ENCODE measurements at places on chromosomes 2 and 18.

- no peak for DNase-seq
These were observed 84.5 kb upstream of the ITGA4 start for GRCh38 chr2:181372646-181373040.

- no peak for DNase-seq
These were observed 24.3 kb downstream of the WDSUB1 start for GRCh38 chr2:159262226-159262625.

DNA sequence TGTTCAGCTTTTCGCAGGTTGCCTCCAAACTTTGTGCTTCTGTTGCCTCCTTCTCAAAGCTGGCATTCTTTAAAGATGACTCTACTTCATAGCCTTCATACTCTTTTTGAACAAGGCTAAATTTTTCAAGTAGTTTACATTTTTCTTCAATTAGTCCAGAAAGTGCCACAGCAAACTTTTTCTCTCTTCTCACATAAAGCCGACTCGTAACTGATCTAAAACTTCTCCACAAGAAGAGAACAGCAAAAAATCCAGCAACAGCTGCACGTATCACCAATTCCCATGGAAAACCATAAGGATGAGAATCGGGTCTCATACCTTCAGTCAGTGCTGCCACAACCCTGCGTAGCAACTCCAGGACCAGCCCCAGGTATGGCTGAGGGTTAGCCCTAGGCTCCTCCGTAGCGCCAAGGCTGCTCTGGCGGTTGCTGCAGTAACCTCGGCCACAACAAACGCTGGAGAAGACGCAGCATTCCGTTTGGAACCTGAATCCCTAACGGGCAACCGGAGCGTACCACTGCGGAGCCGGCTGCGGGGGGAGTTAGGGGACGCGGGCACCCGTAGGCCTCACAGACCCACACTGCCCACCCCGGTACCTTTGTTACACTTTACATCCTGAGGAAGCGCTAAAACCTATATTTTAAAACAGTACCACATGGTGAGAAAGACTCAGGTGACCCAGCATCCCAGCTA is at the start of gene CTAGE1:
CTAGE1 (minus strand) TSS at position 420 of the 693 bp plus-strand sequence; CDS start at position 316, 104 bp downstream.
- no peak for DNase-seq

GRCh38 chr2:217305882-217306281 is 446.0 kb upstream of the TNP1 start:
- no peak for DNase-seq

GRCh38 chr18:46920067-46920466 is 2.7 kb downstream of the KATNAL2 start:
- DNase-seq = no peak

DNA sequence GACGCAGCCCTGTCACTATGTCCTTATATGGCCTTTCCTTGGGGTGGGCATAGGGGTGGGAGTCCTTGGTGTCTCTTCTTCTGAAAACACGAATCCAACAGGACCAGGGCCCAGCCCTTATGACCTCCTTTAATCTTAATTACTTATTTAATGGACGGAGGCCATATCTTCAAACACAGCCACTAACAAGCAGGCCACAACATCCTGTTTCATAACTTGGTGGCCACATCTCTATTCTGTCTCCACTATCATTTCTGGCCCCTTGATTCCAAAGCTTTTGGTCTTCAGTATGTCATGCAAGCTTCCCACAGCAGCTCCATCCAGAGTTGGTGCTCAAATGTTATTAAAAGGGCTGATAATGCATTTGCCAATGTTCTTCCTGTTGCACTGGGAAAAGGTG is 287.3 kb upstream of the SMIM21 start:
- no peak for DNase-seq

DNA sequence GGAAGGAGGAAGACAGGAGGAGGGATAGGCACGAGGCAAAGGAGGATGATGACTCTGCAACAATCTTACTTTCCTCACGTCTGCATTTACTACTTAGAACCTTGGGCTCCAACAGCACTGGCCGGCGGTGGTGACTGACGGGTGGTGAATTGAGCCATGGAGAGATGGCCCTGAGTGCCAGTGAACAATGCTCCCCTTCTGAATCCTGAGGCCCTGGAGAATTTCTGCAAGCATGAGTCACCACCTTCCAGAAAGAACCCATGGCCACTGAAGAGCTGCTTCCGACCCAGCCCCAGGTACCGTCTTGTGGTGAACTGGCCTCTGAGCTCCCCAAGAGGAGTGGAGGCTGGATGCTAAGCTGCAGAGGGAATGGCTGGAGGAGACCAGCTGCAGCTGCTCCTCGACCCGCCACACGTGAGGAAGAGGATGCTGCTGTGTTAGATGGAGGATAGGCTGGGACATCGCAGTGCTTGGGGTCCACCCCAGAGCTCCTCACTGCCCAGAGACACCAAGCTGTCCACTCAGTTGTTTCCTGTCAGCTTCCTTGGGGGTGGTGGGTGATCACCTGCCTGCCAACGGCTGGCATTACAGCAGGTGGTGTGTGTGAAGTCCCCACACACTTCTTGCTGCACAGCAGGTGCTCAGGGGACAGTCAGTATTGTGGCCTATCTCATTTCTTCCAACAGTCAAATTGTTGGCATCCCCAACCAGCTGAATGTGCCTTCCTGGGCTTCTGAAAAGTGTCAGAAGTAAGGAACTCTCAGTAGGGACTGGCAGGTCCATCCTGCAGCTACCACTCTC is 186.5 kb upstream of the ID2 start:
- no peak for DNase-seq

DNA sequence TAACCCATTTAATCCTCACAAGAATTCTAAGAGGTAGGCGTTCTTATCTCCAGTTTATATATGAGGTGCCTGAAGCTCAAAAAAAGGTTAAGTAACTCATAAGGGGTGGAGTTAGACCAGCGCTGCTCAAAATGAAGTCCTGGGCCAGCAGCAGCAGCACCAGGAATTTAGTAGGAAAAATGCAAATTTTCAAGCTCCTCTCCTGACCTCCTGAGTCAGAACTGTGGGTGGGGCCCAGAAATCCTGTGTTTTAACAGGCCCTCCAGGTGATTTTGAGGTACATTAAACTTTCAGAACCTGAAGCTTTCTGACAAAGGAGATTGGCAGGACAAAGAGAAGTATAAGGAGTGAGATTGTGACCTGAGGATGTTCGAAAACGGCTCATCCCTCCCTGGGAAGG is 66.0 kb upstream of the CCDC85A start:
- DNase-seq = no peak

GRCh38 chr2:129297430-129297829 is 682.0 kb upstream of the RAB6C start:
- DNase-seq = no peak

- DNase-seq = no peak
These were observed 75.0 kb downstream of the SOCS6 start for GRCh38 chr18:70363861-70364260.

DNA sequence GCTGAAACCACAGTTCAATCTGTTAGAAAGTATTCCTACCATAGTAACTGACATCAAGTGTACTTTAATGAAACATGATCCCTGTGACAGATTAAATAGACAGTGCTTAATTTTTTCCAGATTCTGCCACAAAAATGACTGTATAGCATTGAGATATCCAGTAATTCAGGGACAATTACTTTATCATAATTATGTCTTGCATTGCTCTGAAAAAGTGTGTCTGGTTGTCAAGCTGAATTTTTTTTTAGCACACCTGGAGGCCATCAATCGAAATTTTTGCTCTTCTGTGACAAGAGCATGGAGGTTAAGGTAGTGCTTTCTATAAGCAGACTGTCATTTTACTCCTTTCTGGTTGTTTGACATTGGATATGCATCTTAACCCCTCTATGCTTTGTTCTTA is 1083.8 kb upstream of the NRXN1 start:
- DNase-seq = no peak

DNA sequence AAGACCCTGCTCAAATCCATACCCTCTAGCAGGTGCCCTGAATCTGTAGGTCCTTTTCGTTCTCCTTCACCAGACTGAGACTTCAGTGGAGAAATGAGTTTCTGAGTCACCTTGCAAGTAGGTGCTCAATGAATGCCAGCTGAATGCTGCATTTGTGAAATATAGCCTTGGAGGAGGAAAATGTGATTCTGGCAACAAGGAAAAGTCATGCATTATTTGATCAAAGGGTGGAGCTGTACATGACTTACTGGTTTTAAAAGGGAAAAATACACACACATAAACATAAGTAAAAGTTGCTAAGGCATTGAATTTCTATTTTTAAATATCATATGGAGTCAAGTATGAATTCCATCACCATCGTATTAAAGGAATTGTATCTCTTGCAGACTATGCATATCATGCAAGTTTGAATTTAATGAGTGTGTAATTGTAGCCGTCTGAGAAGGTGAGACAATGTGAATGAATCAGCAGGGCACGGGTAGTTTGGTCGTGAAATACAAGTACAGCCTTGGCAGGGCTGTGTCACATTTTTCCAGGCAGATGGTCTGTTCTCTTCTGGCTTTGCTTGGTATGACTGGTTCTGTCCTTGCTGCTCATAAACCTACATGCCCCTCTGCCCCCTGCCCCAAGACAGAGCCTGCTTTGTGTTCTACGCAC is 160.8 kb downstream of the COL6A3 start:
- DNase-seq = no peak

DNA sequence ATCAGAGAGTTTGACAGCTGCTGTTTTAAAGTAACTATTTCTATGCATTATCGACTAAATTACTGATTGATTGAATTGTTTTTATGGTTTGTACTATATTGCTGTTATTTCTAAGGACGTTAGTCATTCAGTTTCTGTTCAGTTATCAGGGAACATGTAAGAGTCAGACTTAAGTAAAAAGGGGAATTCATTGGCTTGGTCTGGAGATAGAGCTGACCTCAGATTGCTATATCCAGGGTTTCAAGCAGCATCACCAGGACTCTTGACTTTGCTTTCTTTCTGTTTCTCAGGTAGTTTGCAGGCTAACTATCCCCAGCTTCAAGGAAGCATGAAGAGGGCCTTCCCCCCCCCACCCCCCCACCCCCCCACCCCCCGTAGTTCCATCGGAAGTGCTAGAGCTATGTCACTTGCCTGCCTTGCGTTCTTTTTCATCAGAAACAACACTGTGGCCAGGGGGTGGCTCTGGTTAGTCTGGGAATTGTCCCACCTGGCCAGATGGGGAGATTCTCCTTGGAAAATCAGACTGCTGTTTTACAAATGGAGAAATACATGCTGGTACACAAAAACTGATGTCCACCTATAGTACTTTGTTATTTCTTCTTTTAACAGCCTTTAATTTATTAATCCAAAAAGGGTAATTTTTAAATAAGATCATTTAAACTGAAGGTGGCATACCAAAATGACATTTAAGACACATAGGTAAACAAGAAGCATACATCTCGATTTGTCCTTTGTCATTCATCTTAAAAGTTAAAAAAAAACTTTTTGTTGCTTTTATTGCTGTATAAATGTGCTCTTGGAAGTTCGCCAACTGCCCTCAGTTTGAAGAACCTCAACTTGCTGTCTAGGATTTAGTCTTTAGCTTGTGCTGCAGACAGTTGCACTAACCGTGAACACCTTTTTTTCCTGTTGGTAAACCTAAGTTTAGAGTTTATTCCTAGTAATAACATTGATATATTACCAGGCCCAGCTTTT is 9.4 kb downstream of the SMAD4 start:
- DNase-seq = no peak

- DNase-seq = no peak
These were observed 49.0 kb downstream of the CDK15 start for GRCh38 chr2:201855356-201855755.

GRCh38 chr18:12328179-12328823 is 20.3 kb downstream of the TUBB6 start:
- no peak for DNase-seq

- DNase-seq = no peak
These were observed 1.6 kb downstream of the SNED1 start for GRCh38 chr2:240999873-241000541.
